ENCODE measurements at places on chromosomes 16 and 17.

- peak; percentile 66 for DNase-seq
These were observed 12.7 kb downstream of the CYGB start for GRCh38 chr17:76524598-76525512.

GRCh38 chr17:12959441-12959840 lies 58.4 kb downstream of the ELAC2 start:
- peak; percentile 31 for DNase-seq

GRCh38 chr17:67164302-67164701 lies 80.7 kb downstream of the HELZ start:
- peak; percentile 42 for DNase-seq

- DNase-seq, result peak; percentile 39
These were observed 48.5 kb downstream of the IRF8 start for GRCh38 chr16:85947230-85948137.

DNA sequence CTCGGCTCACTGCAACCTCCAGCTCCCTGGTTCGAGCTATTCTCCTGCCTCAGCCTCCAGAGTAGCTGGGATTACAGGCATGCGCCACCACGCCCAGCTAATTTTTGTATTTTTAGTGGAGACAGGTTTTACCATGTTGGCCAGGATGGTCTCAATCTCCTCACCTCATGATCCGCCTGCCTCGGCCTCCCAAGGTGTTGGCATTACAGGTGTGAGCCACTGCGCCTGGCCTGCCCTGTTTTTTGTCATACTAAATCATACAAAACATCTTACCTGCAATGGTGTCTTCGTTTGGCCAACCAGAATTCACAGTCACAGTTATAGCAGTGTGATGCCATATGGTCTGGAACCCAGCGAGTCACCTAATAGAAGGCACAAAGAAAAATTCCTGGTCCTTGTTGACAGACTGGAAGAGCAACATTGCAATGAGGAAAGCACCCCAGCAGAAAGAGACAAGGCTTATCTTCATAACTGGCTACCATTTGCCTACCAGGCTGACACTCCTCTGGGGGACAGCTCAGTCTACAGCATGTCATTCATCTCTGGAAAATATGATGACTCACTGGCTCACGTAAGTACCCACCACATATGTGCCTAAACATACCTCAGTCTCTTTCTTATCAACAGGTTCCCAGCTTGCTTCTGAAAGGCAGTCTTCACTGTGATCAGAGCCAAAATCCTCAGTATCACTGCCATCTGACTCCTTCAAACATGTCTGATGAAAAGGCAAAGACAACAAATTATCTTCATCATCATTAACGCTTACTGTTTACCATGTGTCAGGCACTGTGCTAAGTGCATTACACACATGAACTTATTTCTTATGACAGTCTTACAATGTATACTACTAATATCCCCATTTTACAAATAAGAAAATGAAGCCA lies 4.3 kb upstream of the HSF5 start:
- no peak for DNase-seq

DNA sequence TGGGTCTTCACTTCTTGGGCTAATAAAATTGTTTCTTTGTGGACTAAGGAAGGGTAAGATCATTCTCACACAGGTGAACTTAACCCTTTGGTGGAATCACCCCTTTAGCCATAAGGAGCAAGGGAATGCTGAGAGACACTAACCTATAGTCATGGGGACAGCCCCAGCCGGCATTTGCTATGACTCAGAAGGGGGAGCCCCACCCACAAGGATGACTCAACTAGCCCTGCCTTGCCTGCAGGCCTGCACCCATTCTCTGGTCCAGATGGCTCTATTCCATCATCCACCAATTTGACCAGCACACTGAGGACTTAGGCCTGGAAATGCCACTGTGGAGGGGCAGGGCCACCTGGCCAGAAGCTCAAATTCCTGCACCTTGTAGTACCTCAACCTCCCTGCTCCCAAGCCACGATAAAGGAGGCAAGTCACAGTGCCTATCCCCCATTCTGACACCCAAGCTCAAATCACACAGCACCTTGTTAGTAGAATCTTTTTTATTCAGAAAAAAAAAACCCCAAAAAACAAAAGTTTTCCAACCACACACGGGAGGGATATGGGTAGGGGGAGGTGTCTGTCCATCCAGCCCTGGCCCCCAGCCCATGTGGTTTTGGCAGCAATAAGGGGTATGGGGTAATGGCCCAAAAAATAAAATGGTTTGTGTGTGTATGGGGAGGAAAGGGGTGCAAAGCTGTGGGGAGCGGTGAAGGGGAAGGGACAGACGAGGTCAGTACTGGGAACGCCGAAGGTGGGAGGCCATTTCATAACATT lies 3.0 kb downstream of the PFN1 start:
- DNase-seq, result peak; percentile 83
